Islet precursor cell (in vitro differentiated cells): ENCODE measurements at places on chromosomes 7 and 10.

DNA sequence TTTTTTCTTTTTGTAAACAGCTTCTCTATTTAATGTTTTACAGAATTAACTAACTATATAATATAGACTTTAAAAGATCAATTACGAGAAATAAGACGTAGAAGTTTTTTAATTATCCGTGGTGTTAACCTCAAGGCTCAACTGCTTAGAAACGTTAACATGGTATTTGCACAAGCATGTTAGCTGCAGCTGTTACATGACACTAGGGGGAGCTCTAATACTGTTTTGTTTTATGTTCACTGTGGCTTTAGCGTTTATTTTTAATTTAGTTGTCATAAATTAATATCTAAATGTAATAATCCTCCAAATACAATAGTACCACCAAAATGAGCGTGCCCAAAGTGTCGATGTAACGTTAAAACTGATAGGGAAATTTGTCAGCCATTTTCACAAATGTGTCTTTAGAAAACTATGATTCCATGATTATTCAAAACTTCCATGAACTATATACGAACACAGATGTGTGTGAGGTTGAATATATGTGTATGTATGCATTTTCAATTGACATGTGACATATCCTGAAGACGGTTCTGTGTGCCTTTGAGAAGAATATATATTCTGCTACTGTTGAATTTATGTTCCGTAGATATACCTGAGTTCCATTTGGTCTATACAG is 828.8 kb upstream of the MBL2 start:
- no peak for DNase-seq

DNA sequence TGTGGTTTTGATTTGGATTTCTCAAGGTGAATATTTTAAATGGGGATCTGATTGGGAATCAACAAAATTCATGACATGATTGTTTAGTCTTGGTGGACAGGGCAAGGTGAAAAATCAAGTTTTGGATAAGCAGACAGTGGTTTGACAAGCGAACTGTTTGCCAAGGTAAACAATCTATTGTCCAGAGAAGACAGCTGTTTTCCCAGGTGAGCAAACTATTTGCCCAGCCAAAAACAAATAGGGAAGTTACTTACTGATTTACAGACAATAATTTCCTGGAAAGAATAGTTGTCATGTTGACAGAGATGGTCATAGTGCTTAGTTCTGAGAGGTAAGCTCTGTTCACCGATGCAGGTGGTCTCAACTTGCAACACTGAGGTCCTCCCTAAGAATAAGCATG is 94.0 kb upstream of the STEAP1B start:
- DNase-seq = no peak

GRCh38 chr10:31623466-31623865 is 304.4 kb downstream of the ZEB1 start:
- DNase-seq = no peak

DNA sequence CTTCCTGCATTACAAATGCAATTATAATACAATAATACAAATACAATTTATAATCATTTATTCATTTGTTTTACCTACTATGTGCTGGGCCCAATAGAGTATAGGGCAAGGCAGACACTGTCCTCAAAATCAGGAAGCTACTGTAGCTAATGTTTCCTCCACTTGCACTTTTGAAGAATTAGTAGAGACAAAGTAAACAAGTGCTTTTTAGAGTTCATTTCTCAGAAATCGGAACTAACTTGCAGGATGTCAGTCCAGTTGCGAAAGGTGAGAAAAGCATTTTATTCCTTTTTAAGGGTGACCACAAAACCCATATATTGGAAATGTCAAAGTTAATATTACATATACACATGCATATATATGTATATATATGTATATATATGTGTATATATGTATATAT is 14.2 kb downstream of the ADRB1 start:
- DNase-seq = no peak

- DNase-seq = no peak
These were observed 188.1 kb upstream of the CELF2 start for GRCh38 chr10:10829576-10829975.

- no peak for DNase-seq
These were observed 83.6 kb downstream of the HTR5A start for GRCh38 chr7:155153676-155154075.

GRCh38 chr7:69706070-69706469 is 107.8 kb downstream of the AUTS2 start:
- DNase-seq = no peak

DNA sequence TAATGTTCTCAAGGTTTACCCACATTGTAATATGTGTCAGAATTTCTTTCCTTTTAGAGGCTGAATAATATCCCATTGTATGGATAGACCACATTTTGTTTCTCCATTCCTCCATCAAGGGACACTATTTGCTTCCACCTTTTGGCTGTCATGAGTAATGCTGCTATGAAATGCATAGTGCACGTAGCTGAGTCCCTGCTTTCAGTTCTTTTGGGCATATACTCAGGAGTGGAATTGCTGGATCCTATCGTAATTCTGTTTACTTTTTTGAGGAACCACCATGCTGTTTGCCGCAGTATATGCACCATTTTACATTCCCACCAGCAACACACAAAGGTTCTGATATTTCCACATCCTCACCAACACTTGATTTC is 60.0 kb downstream of the PRF1 start:
- no peak for DNase-seq

DNA sequence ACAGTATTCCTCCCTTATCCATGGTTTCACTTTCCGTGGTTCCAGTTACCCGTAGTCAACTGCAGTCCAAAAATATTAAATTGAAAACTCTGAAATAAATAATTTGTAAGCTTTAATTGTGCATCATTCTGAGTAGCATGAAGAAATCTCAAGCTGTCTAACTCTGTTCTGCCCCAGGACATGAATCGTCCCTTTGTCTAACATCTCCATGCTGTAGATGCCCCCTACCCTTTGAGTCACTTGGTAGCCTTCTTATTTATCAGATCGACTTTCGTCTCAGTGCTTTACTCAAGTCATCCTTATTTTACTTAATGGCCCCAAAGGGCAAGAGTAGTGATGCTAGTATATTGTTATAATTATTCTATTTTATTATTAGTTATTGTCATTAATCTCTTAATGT is 41.8 kb downstream of the CPED1 start:
- no peak for DNase-seq

GRCh38 chr7:7803715-7804178 is 85.3 kb upstream of the RPA3 start:
- no peak for DNase-seq

DNA sequence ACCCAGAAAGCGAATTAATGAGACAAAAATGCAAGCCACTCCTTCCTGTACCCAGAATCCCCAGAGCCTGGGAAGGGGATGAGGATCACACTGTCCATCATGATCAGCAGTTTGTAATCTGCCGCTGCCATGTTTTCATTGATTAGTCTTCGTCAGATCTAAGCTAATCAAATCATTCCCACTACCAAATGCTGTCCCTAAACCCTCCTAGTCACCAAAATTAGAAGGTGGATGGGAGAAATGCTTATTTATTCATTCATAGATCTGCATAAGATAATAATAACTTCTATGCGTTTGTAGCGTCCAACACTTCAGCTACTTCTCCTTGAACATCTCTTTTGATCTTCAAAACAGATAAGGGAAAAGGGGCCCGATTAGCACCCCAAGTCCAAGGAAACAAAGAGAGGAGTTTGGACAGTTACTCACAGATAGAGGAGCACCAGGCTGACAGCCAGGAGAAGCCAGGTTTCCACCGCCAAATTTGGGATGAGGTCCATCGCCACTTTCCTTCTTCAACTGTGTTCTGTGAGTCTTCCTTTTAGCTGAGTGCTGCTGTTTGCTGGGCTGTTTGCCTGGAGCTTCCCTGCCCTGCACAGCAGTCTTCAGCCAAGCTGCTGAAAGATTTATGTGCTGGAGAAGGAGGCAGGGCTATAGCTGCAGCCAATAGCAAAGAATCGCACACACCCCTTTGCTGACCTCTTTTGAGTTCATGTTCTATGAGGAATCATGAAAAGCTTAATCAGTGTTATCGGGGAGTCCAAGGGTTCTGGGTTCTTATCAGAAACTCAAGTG is at the start of gene CYP3A5:
CYP3A5 (minus strand) TSS at position 597 of the 792 bp plus-strand sequence; CDS start at position 497, 100 bp downstream.
- no peak for DNase-seq

- DNase-seq = peak; percentile 52
These were observed 1.2 kb downstream of the HOXA11 start for GRCh38 chr7:27183682-27184336.

- no peak for DNase-seq
These were observed 40.6 kb downstream of the NHLRC2 start for GRCh38 chr10:113895018-113895417.

DNA sequence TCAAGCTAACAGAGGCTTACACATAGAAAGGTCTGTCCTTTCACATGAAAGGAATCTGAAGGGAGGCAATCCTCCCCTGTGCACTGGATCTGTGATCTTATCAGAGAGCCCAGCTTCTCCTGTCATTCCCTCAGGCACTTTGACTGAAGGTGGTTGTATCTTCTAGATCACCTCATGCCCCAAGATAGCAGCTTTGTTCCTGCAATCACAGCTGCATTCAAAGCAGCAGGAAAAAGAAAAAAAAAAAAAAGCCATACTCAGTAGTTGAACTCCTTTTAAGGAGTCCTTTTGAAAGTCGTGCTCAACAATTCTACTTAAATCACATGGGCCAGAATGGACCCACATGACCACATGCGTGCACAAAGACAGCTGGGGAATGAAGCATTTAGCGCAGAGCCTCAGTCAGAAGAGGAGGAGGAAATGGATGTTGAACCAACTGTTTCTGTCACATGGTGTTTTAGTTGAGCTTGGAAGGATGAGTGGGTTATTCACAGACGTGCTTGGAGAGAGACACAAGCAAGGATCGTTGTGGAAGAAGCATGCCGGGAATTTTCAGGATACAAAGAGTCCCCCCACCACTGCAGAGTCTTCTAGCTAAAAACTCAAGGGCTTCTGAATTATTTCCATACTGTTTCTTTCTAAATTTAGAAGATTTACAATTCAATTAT is 13.0 kb upstream of the PFKP start:
- peak; percentile 91 for DNase-seq

DNA sequence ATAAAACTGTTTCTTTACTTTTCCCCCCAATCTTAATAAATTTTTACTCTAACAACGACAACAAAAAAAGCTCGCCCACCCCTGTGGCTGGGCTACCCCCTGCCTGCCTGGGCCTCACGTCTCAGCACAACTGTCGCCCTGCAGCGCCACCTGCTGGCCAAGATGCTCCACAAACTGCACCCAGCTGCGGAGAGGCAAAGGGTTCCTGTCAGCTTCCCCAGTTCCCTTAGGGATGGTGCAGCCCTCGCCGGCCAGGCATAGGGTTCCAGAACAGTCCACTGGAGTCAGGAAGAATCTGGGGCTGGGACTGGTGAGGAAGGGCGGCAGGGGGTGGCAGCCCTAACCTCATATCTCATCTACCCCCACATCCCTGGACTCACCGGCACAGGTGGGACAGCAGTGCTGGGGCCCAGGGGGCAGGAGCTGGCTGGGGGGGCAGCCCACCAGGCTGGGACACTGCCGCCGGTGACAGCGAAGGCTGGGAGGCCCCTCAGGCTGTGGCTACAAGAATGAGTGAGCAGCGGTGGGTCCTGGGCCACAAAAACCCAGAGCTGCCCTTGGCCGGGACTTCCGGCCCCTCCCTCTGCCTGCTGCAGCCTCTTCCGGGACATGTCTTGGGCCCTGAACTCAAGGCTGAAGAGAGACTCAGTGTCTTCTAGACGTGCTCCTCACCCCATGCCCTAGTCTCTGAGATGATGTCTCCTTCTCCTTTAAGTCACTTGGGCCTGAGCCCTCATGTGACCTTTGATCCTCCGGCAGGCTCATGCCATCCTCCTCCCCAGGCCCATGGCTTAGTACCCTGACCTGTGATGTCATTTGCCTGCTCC is 21.2 kb downstream of the ATP6V1F start:
- DNase-seq = peak; percentile 88

- peak; percentile 73 for DNase-seq
These were observed at the start of gene KAZALD1 for GRCh38 chr10:101061624-101062231. KAZALD1 (plus strand) TSS chr10:101061989; CDS start chr10:101062593, 604 bp downstream.

- DNase-seq = no peak
These were observed 84.7 kb downstream of the ARL5B start for GRCh38 chr10:18743926-18744325.

DNA sequence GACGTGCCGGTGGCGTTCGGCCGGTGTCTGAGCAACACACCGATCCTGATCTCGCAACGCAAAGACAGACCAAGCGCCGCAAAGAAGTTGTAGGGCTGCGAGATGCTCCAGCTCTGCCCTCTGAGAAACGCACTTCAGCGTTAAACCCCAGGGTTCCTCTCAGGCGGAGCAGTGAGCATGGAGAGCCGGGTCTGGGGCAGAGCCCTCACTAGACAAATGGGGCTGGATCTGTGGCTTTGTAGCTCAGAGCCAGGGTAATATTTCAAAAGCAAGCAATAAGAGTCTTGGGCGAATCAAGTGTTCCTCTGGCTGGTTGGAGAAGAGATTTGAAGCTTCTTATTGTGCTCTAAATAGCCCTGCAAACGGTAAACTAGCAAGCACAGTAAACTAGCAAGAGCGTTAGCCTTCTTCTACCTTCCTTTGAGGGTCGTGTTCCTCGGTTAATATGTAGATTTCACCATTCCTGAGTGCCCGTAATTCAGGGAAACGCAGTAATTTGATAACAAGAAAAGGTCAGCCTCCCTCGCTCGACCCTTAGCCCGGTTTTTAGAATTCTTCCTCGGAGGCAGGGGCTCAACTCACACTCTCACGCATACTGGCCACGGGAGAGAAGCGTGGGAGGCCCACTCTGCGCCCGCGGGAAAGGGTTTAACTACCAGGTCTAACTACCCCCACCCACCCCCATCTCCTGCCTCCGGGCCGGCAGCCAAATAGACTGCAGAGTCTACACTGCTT is 6.7 kb downstream of the SKAP2 start:
- DNase-seq = peak; percentile 79

DNA sequence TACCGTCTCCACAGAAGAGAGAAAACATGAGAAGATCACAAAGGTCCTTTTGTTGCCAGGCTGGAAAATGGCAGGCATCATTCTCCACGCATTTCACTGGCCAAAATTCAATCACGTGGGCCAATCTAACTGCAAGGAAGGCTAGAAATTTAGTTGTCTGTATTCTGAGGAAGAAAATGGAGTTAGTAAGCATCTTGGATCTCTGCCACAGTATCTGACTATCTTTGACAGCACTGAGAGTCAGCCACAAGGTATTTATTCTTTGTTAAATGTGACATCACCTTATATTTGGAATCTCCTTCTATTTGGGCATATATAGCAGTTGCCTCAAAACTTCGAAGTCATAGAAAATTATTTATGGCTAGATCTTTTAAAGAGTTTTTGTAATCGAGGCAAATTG is 213.9 kb downstream of the NSUN6 start:
- DNase-seq = no peak

- no peak for DNase-seq
These were observed 299.9 kb upstream of the LRRTM3 start for GRCh38 chr10:66625709-66626590.

- no peak for DNase-seq
These were observed 10.2 kb upstream of the SEC61G start for GRCh38 chr7:54769203-54769602.

GRCh38 chr7:81025360-81025759 is 106.5 kb upstream of the SEMA3C start:
- no peak for DNase-seq
